Type B pancreatic cell (in vitro differentiated cells): ENCODE measurements at places on chromosomes 5 and 9.
A peak's percentile ranks its signal among the peaks of the same experiment; 100 is the strongest.

DNA sequence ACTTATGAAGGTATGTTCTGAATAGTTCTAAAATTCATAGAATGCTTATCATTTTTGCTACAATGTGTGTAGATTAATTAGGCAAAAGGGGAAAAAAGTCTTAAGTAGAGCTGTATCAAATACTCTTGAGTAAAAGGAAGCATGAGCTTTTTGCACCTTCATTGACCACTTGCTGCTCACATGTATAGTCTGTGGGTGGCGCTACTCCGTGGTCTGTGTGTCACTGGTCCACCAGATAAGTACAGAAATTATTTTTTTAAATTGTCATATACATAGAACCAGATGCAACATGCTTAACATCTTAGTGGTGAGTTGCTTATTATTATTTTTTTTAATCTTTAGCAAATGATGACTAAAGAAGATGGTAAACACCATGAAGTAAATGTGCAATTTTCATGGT is 130.2 kb downstream of the MAN2A1 start:
- no peak overlapping the region for H3K4me3 ChIP-seq
- H3K27ac ChIP-seq = no peak overlapping the region
- no peak for DNase-seq
- no peaks in the 10 kb centered on the region for H3K27me3 ChIP-seq
- H3K36me3 ChIP-seq = peaks cover 18% of the 10 kb centered on the region

DNA sequence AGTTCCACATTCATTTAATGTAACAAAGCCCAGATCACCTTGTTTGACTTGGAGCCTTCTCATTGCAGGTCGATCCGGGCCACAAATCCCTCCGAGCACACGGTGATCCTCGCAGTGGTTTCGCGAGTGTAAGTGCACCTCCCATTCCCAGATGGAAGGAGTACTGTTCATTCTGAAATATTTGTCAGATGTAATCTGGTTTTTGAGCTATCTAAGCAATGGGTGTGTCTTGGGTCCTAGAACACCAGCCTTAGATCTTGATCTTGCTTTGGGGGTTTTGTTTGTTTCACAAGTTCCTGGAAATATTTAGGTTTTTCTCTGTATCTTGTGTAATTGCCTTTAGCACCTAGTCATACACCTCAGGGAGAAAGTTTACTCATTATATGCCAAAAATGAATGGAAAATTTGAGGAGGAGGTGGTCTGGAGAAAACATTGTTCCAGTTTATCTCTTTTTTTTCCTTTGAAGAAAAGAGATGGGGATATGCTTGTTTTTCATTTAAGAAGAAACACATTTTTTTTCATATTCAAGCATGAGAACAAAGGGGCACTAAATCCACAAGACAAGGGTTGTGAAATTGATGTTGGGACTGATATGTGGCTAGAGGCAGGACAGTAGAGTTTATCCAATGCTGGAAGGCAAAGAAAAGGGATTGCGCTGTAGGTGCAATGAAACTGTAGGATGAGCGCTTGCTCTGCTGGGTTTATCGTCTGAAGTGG is 118.6 kb downstream of the PDE8B start:
- H3K4me3 ChIP-seq = no peak overlapping the region
- no peak overlapping the region for H3K27ac ChIP-seq
- peaks cover 9% of the 10 kb centered on the region for H3K4me1 ChIP-seq

GRCh38 chr5:57446966-57447365 is 35.6 kb downstream of the ACTBL2 start:
- H3K27ac ChIP-seq = no peak overlapping the region
- no peak for DNase-seq
- no peaks in the 10 kb centered on the region for H3K36me3 ChIP-seq
- H3K4me3 ChIP-seq = no peak overlapping the region
- peaks cover 34% of the 10 kb centered on the region for H3K4me1 ChIP-seq

DNA sequence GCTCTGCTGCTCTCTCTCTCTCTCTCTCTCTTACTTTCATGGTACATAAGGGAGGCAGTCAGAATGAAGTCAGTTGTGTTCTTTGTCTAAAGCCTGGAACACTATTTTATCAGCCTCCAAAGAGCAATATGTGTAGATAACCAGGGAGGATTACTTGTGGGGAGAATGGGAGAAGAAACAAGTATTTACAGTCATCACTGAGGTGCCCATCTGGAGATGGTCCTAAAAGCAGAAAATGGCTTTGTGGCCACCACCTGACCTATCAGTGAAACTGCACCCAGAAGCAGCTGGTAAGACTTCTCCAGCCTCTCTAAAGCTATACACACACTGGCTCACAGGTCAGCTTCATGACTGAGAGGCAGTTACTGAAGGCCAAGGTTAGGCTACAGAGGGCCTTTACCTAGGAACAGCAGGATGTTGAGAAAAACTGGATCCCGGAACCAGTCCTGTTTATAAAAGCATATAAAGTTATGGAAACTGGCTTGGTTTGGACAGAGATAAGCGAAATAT is 75.1 kb downstream of the MRPS27 start:
- no peaks in the 10 kb centered on the region for H3K36me3 ChIP-seq
- H3K27me3 ChIP-seq = no peaks in the 10 kb centered on the region
- H3K4me1 ChIP-seq = peaks cover 43% of the 10 kb centered on the region
- H3K27ac ChIP-seq = no peak overlapping the region
- no peak for DNase-seq

DNA sequence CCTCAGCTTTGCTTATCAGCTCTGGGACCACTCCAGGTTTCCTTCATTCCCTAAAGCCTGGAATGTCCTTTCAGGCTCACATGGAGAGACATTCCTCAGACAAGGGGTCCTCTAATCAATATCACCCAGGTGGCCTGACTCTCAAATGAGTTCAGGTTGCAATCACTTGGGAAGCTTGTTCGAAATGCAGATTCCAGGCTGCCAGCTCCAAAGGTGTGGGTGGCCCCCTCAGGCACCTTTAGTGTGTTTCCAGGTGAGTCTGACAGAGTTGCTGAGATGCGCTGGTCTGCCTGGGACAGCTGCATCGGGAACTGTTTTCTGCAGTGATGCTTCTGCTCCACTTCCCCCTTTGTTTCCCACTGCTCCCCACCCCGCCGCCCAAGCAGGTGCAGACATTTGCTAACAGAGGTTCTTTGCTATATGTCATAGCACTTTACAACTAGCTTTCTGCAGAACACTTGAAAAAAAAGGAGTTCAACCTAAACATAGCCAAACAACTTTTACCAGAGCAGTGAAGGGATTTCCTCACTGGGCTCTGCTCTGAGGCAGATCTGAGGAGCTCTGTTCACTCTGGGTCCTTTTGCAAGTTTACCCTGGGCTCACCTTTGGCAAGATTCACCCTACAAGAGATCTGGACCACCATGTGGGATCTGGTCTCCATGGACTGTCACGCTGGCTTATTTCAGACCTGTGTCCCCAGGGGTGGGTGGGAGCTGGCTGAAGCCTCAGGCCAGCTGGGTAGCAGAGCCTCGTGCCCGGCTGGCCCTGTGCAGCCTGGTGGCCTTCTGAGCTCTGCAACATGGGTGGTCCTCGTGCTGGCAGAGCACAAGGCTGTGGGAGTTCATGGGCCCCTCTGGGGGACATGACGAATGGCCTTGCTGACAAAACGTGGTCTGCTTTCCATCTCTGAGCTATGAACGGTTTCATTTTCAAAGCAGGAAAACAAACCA is 539.6 kb downstream of the CCDC171 start:
- H3K36me3 ChIP-seq = no peaks in the 10 kb centered on the region
- H3K27ac ChIP-seq = no peak overlapping the region
- no peaks in the 10 kb centered on the region for H3K27me3 ChIP-seq
- peaks cover 25% of the 10 kb centered on the region for H3K4me1 ChIP-seq
- DNase-seq = no peak

GRCh38 chr9:70100362-70100761 is 56.7 kb downstream of the MAMDC2 start:
- no peak overlapping the region for H3K27ac ChIP-seq
- no peak for DNase-seq
- no peak overlapping the region for H3K4me3 ChIP-seq
- H3K36me3 ChIP-seq = no peaks in the 10 kb centered on the region
- H3K4me1 ChIP-seq = no peaks in the 10 kb centered on the region

GRCh38 chr9:87088192-87088591 is 140.9 kb upstream of the GAS1 start:
- H3K27ac ChIP-seq = no peak overlapping the region
- peaks cover 3% of the 10 kb centered on the region for H3K36me3 ChIP-seq
- no peak for DNase-seq
- peaks cover 5% of the 10 kb centered on the region for H3K4me1 ChIP-seq

- H3K4me1 ChIP-seq = peaks cover 13% of the 10 kb centered on the region
- no peak overlapping the region for H3K4me3 ChIP-seq
- no peak for DNase-seq
- no peak overlapping the region for H3K27ac ChIP-seq
- H3K36me3 ChIP-seq = no peaks in the 10 kb centered on the region
- H3K27me3 ChIP-seq = peaks cover 37% of the 10 kb centered on the region
Observed at GRCh38 chr9:113659039-113659438, 195.5 kb downstream of the RGS3 start.

DNA sequence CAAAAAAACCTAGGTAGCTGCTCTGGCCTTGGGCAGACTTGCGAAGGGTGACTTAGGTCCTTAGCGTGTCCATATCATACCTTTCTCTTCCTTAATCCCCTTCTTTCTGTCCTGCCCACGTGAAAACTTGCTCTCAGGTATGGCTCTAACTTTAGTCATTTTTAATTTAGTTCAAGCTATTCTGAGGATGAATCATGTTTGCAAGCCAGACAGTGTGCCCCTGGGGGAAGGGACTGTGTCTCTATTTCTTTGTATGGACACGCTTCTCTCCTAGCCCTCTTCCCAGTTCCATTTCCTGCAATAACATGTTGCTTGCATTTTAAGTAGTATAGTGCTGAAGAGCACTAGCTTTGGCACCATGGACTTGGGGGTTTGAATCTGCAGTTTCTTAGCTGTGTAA is 120.6 kb downstream of the PTTG1 start:
- no peak overlapping the region for H3K4me3 ChIP-seq
- H3K27me3 ChIP-seq = peaks cover 7% of the 10 kb centered on the region
- no peaks in the 10 kb centered on the region for H3K36me3 ChIP-seq
- no peaks in the 10 kb centered on the region for H3K4me1 ChIP-seq
- H3K27ac ChIP-seq = no peak overlapping the region
- DNase-seq = no peak

- no peaks in the 10 kb centered on the region for H3K36me3 ChIP-seq
- no peak for DNase-seq
- H3K27me3 ChIP-seq = peaks cover 44% of the 10 kb centered on the region
- H3K4me3 ChIP-seq = no peak overlapping the region
Observed at GRCh38 chr9:79257790-79258351, 313.9 kb upstream of the TLE4 start.

DNA sequence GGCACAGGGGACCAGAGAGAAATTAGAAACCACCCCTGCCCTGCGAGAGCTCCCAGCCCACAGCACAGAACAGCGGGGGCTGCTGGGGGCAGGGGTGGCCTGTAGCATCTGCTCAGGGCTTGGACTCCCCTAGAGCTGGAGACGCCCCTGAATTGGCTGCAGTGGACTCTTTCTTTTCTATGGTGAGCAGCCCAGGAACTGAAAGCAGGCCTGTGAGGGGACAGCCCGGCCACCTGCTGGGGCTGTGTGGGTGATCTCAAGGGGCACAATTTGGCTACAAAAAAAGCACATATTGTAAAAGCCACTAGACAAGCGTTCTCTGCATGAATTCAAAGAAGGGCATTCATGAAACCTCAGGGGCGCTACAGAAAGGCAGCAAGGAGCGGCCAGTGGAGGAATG is 57.5 kb upstream of the ICE1 start:
- H3K36me3 ChIP-seq = peaks cover 4% of the 10 kb centered on the region
- no peaks in the 10 kb centered on the region for H3K27me3 ChIP-seq
- DNase-seq = no peak
- no peak overlapping the region for H3K27ac ChIP-seq
- H3K4me3 ChIP-seq = no peak overlapping the region

DNA sequence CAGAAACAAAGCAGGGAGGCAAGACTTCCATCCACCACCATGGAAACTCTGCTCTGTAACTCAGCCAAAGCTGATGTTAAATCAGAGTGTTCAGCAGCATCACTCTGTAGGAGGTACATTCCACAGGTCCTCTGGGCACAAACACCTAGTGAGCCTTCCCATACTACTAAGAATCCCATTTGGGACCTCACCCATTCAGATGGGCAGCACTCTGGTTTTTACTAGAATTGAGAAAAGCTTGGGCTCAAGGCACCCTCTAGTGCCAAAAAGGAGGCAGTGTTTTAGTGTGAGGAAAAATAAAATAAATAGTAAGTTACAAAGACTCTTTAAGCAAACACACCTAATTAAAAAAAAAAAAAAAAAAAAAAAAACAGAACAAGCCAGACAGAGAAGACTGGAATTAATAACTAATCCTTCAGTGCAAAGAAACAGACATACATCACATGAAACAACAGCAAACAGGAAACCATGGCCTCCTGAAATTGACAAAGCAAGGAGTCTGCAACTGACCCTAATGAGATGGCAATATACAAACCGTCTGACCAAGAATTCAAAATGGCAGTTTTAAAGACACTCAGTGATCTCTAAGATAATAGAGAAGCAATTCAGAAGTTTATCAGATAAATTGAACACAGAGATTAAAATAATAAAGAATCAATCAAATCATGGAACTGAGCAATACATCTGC is 159.5 kb downstream of the GNA14 start:
- no peaks in the 10 kb centered on the region for H3K27me3 ChIP-seq
- no peaks in the 10 kb centered on the region for H3K4me1 ChIP-seq
- no peak overlapping the region for H3K4me3 ChIP-seq
- H3K27ac ChIP-seq = no peak overlapping the region
- DNase-seq = no peak
- H3K36me3 ChIP-seq = no peaks in the 10 kb centered on the region

- peaks cover 5% of the 10 kb centered on the region for H3K4me1 ChIP-seq
- H3K4me3 ChIP-seq = no peak overlapping the region
- H3K36me3 ChIP-seq = peaks cover 10% of the 10 kb centered on the region
- no peaks in the 10 kb centered on the region for H3K27me3 ChIP-seq
Observed at GRCh38 chr9:33467526-33467925, 6.2 kb downstream of the NOL6 start.

GRCh38 chr5:90135779-90136378 is 273.7 kb downstream of the CETN3 start:
- H3K27ac ChIP-seq = no peak overlapping the region
- DNase-seq = no peak
- H3K36me3 ChIP-seq = no peaks in the 10 kb centered on the region
- no peaks in the 10 kb centered on the region for H3K27me3 ChIP-seq

DNA sequence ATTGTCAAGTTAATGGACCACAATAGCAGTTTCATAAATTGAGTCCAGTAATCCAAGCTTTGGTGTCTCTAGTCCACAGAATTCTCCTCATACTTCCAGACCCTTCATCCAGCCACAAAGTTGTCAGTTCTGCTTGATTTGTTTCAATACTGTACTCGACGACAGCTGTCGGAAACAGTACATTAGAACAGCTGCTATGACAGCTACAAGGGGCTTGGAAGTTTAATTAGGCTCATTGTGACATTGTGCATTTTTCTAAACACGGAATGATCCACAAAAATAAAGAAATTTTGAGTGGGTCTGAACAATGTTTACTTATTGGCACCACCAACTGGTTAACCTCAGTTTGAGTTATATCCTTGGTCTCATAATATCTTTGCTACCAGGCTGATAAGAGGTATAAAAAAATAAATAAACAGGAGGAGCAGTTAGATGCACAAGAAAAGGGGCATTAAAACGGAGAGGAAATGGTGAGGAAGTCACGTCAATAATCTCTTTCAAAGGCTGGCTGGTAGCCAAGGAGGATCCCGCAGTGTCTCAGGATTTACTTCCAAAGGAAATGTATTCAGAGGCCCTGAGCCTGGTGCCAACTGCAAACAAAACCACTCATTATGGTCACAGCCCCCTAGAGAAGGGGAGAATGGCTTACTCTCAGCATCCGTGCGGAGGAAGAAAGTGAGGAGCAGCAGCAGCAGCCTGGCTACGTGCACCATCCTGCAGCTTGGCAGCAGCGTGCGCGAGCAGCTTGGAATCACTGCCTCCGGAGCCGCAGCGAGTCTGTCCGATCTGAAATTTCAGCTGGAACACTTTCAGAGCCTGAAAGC is 933.8 kb upstream of the DMAC1 start:
- peak overlapping the region; percentile 25 for H3K4me3 ChIP-seq
- H3K4me1 ChIP-seq = peaks cover 34% of the 10 kb centered on the region
- H3K27me3 ChIP-seq = no peaks in the 10 kb centered on the region
- no peak overlapping the region for H3K27ac ChIP-seq
- peaks cover 15% of the 10 kb centered on the region for H3K36me3 ChIP-seq
